Activated CD4-positive, alpha-beta T cell treated with anti-CD3 and anti-CD28 coated beads for 36 hours (primary cell): ENCODE measurements at places on chromosomes 3 and 15. TPM values are rescaled to one million over a fixed set of nuclear protein-coding genes. Genes with fewer than 3 reads are reported as not detected.

The TMC3 gene
- not detected for total RNA-seq

The EPHB1 gene
- total RNA-seq, result 0.60 TPM

The SERPINI1 gene
- total RNA-seq, result 1.4 TPM

The GAP43 gene
- not detected for total RNA-seq

The SRGAP3 gene
- total RNA-seq, result 1.5 TPM

DNA sequence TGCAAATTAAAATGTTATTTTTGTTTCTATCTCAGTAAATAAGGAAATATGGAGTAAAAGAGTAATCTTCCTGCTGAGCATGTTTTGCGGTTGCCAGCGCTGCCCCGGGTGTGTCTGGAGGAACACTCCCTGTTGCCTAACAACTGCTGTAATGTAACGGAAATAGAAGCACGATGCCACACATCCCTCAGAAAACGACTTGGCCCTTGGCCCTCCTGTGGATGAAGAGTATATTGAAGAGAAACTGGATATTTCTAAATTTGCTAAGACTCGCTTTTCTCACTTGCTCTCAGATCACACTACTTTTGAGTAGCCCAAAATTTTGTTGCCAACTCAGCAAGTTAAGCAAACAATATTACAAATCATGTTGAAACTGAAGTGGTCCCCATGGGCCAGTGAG lies 18.9 kb downstream of the CX3CR1 start:
- DNase-seq, result peak; percentile 76
- H3K27ac ChIP-seq, result no peak overlapping the region
- no peak overlapping the region for H3K4me3 ChIP-seq
- H3K4me1 ChIP-seq, result peaks cover 33% of the 10 kb centered on the region

DNA sequence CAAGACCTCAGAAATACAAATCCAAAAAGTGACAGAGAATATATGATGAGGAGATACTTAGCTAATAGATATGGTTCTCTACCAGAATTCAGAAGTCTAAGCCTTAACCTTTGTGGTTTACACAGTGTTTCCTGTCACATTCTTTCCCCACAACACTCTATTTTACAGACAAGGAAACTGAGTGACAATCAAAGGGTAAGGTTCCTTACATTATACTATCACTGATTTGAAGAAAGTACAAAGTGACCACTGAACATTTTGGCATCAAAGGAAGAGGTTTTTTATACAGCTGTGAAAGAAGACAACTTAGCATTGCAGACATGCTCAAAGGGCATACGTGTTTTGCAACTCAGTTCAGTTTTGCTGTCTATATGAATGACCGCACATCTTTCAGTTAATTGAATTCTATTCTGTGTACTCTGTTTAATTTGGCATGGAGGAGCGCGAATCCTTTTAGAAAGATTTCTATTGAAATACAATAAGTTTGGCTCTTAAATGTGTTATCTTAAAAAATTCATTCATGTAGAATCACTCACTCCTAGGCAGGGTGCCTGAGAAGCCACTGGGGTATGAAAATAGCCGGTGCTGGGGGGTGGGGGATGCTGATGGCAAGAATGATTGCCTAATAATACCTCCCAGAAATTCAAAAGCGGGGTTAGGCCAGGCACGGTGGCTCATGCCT lies 66.5 kb upstream of the SKOR1 start:
- H3K4me3 ChIP-seq, result peak overlapping the region; percentile 6
- H3K27ac ChIP-seq, result peak overlapping the region; percentile 64
- H3K27me3 ChIP-seq, result no peaks in the 10 kb centered on the region
- peaks cover 5% of the 10 kb centered on the region for H3K36me3 ChIP-seq
- H3K4me1 ChIP-seq, result peaks cover 78% of the 10 kb centered on the region

DNA sequence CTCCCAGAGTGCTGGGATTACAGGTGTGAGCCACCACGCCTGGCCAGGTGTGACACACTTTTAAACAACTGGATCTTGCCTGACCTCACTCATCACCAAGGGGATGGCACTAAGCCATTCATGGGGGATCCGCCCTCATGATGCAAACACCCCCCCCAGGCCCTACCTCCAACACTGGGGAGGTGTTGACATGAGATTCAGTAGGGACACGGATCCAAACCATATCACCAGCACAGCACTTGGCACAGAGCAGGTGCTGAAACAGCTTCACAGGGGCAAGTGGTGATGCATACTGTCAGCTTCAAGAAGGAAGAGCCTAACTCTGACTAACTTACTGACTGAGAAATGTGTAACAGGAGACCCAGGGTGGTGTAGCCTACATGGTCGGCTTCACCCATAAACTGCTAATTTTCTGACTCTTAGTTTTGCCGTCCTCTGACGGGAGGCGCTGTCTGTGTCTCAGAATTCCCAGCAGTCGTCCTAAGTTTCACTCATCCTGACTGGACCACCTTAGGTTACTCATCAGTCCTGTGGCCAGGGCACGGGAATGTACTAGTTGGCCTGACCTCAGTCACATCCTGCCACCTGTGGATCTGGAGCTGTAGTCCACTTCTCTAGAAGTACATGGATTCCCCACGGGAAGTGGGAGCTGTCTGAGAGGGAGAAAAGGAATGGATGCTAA lies 81.9 kb upstream of the PLXNA1 start:
- no peak overlapping the region for H3K27ac ChIP-seq
- peaks cover 3% of the 10 kb centered on the region for H3K36me3 ChIP-seq
- no peak overlapping the region for H3K4me3 ChIP-seq
- H3K4me1 ChIP-seq, result no peaks in the 10 kb centered on the region
- DNase-seq, result no peak
- no peaks in the 10 kb centered on the region for H3K27me3 ChIP-seq

DNA sequence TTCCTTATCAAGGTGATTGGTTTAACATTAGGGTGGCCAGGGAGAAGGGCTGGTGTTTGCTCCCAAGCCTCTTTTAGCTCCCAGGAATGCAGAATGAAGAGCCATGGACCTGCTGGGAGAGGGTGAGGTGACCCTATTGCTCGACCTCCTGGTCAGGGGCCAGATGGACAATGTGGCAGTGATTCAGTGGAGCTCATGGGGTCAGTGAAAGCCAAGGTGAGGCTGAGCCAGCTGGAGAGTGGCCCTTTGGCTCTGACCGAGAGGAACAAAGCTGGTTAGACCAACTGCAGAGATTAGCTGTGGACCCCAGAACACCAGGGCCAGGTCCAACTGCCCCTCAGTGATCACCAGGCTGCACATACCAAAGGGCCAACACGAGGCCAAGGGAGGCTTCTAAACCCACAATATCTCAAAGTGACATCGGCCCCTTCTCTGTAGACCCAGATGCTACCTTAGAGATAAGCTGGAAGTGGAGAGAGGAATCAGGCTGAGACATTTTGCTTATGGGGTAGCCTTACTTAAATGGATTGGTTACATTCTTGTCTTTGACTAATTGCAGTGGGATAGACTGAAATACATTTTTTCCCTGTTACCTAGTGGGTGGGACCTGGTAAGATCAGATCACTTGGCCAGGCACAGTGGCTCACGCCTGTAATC lies 15.8 kb upstream of the BTBD1 start:
- DNase-seq, result no peak
- H3K4me3 ChIP-seq, result no peak overlapping the region
- no peaks in the 10 kb centered on the region for H3K36me3 ChIP-seq

GRCh38 chr15:77354063-77354462 lies 65.8 kb downstream of the PEAK1 start:
- no peaks in the 10 kb centered on the region for H3K27me3 ChIP-seq
- no peak overlapping the region for H3K4me3 ChIP-seq
- no peaks in the 10 kb centered on the region for H3K4me1 ChIP-seq
- H3K27ac ChIP-seq, result no peak overlapping the region
- no peak for DNase-seq

GRCh38 chr3:137174514-137174913 lies 216.7 kb downstream of the IL20RB start:
- H3K27ac ChIP-seq, result no peak overlapping the region
- H3K4me3 ChIP-seq, result no peak overlapping the region
- no peaks in the 10 kb centered on the region for H3K4me1 ChIP-seq

DNA sequence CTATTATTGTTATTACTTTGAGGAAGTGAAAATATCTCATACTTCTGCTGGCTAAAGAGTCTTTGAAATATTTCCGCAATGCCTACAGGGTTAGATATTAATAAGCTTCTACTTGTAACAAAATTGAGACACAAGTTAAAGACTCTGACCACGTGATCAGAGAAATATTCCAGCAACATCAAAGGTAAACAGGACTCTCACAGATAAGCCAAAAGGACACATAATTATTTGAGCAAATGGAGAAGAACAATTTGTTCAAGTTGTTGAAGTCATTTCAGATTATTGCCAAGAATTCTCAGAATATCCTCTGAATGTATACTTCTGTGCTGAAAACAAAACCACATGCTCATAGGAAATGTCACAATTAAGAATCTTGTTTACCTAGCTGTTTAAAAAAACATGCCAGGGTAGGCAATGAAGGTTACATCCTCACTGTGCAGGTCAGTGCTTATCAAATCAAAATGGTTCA lies 225.8 kb upstream of the ALCAM start:
- DNase-seq, result no peak
- no peak overlapping the region for H3K4me3 ChIP-seq
- no peaks in the 10 kb centered on the region for H3K27me3 ChIP-seq
- H3K36me3 ChIP-seq, result no peaks in the 10 kb centered on the region
- H3K4me1 ChIP-seq, result no peaks in the 10 kb centered on the region

GRCh38 chr3:4994823-4995499 lies 15.7 kb downstream of the BHLHE40 start:
- no peak for DNase-seq
- no peaks in the 10 kb centered on the region for H3K27me3 ChIP-seq
- no peak overlapping the region for H3K4me3 ChIP-seq
- H3K27ac ChIP-seq, result peak overlapping the region; percentile 34

DNA sequence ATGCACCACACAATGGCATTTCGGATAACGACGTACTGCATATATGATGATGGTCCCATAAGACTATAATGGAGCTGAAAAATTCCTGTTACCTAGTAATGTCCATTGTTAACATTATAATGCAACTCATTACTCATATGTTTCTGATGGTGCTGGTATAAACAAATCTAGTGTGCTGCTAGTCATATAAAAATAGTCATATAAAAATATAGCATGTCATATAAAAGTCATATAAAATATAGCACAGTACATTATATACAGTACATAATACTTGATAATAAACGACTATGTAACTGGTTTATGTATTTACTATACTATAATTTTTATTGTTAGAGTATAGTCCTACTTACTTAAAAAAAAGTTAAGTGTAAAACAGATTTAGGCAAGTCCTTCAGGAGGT lies 50.6 kb downstream of the HACD2 start:
- H3K4me3 ChIP-seq, result no peak overlapping the region
- H3K27ac ChIP-seq, result no peak overlapping the region
- H3K4me1 ChIP-seq, result peaks cover 9% of the 10 kb centered on the region
- H3K27me3 ChIP-seq, result no peaks in the 10 kb centered on the region

GRCh38 chr3:177347611-177348010 lies 150.3 kb upstream of the TBL1XR1 start:
- no peak for DNase-seq
- H3K36me3 ChIP-seq, result no peaks in the 10 kb centered on the region
- no peak overlapping the region for H3K4me3 ChIP-seq
- no peak overlapping the region for H3K27ac ChIP-seq
- H3K4me1 ChIP-seq, result peaks cover 53% of the 10 kb centered on the region
- H3K27me3 ChIP-seq, result no peaks in the 10 kb centered on the region

DNA sequence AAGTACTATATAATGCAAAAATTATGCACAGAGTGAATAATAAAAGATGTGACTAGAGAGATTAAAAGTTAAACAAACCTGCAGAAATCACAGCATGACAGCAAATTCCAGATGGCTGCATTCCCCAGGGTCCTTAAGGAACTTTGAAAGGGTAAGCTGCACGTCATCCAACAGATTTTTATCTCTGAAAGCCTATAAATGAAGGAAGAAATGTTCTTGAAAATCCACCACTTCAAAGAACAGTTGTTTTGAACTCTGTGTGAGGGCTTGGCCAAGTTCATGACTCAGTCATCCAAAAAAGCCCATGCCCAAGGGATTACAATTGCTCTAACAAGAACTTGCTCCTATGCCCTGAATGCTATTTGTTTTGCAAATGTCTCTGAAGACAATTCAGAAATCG lies 603.6 kb downstream of the PLOD2 start:
- no peaks in the 10 kb centered on the region for H3K36me3 ChIP-seq
- H3K4me3 ChIP-seq, result no peak overlapping the region
- H3K4me1 ChIP-seq, result no peaks in the 10 kb centered on the region
- DNase-seq, result no peak
- no peaks in the 10 kb centered on the region for H3K27me3 ChIP-seq

DNA sequence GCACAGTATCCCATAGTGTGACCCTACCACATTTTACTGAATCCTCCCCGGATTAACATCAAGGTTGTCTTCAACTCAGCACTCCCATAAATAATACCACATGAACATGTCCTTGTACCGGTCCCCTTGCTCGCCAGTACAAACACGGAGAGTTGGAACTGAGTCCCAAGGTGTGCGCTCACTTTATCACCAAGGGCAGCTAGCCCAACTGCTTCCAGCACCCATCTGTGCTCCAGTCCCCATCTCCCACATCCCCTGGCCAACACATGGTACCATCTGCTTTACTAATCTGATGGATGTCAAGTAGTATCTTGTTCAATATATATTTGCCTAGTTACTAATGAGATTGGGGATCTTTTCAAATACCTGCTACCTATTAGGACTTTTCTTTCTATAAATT lies 64.7 kb downstream of the ISG20 start:
- H3K27ac ChIP-seq, result no peak overlapping the region
- H3K4me3 ChIP-seq, result no peak overlapping the region
- no peaks in the 10 kb centered on the region for H3K36me3 ChIP-seq
- peaks cover 8% of the 10 kb centered on the region for H3K4me1 ChIP-seq
- H3K27me3 ChIP-seq, result peaks cover 20% of the 10 kb centered on the region
- DNase-seq, result no peak

DNA sequence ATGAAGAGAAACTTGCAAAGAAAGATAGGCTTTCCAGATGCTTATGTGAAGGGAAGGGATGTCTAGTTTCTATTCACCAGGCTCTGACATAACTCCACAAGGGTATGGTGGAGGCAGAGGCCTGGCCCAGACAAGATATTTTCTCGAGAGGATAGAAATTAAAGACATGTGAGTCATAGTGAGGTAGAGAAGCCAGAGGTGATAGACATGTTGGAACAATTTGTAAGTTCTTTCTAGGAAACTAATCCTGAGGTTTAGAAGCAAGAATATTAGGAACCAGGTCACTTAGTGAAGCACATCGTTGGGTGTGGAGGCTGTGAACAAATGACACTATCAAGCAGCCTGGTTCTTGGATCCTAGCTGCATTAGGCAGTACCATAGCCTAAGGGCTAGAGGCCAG lies 176.9 kb downstream of the BBX start:
- no peak overlapping the region for H3K27ac ChIP-seq
- peaks cover 35% of the 10 kb centered on the region for H3K4me1 ChIP-seq
- no peak overlapping the region for H3K4me3 ChIP-seq
- no peak for DNase-seq

DNA sequence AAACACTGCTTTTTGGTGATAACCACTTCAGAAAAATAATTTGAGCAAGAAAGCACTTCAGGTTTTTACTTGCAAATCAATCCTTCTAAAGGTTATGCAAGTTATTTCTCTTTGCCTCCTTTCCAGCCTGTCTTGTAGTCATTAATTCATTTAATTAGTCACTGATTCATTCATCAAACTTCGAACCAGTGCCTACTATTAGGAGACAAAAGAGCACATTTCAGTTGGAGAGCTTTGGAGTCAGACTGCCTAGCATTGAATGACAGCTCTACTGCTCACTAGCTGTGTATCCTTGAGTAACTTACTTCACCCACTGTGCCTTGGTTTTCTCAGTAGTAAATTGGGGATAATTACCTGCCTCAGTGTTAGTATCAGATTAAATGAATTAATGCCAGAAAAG lies 14.9 kb upstream of the LRRC58 start:
- no peaks in the 10 kb centered on the region for H3K36me3 ChIP-seq
- H3K27me3 ChIP-seq, result peaks cover 18% of the 10 kb centered on the region
- H3K4me3 ChIP-seq, result no peak overlapping the region
- no peak overlapping the region for H3K27ac ChIP-seq

- no peak overlapping the region for H3K4me3 ChIP-seq
- H3K27ac ChIP-seq, result no peak overlapping the region
- no peaks in the 10 kb centered on the region for H3K36me3 ChIP-seq
- no peaks in the 10 kb centered on the region for H3K27me3 ChIP-seq
- DNase-seq, result no peak
- peaks cover 11% of the 10 kb centered on the region for H3K4me1 ChIP-seq
These were observed 60.8 kb downstream of the TRAT1 start for GRCh38 chr3:108883373-108883772.
